Stimulated activated CD8-positive, alpha-beta memory T cell treated with anti-CD3 and anti-CD28 coated beads, Interleukin-2, amount 100 ng/mL, for 1 hour (primary cell): ENCODE measurements at places on chromosomes 1 and 21.

DNA sequence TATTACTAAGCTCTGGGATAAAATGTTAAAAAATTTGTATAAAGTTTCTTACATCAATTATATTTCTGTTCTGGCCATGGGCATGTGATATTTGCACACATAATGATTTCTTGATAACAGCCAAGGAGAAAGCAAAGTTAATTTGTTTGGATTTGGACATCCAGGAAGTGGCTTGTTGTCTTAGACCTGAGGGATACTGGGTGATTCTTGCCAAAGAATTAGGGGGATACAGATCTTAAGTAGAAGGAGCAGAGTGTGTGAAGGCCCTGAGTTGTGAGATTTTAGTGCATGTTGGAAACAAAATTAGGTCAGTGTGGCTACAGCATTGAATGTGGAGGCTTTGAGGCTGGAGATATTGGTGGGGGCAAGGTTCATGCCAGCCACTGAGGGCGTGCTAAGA lies 65.6 kb downstream of the NCAM2 start:
- no peak for DNase-seq

DNA sequence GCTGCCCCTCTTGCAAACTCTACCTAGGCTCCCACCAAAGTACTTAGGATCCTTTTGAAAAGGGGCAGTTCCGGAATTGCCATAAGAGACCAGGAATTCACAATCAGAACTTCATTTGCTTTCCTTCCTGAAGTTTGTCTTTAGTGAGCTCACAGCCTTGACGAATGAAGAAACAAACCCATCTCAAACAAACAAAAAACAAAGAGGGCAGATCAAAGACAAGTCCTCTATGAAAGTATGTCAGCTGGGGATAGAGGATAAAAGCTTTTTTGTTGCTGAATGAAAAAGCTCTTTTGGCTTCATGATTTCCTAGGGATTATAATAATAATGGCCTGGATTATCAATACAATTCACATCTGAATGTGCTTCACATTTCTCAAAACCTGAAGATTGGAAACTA lies 357.9 kb upstream of the DUSP10 start:
- DNase-seq: no peak

DNA sequence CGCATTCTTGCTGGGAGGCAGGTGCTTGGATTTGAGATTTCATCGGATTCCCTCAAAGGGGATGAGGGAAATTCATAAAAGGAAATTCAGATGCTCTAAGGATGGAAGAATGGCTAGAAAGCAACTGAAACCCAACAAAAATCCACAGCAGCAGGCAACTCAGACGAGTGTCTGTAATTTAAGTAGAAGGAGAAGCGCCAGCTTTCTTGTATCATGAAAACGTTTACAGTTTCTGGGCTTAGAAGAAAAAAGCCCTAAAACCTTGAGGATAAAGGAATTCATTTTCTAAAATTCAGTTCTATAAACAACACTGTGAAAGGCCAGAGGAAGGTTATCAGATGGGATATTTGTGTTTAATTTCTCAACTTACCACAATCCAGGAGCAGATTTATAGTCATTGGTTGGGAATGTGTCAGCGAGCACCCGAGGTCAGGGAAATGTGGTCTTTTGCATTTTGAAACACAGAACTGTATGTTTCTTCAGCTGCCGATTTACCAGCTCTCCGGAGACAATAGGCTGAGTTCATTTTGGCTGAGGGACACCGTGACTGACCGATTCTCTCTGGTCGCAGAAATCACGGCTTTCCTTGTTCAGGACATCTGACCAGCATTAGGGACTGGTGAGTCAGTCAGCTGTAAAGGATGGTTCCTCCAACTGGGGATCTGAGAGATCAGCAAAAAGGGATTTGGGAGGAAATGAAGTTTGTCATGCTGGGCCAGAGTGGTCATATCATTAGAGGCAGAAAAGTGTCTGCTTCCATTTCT lies 111.6 kb upstream of the ERRFI1 start:
- DNase-seq: no peak

DNA sequence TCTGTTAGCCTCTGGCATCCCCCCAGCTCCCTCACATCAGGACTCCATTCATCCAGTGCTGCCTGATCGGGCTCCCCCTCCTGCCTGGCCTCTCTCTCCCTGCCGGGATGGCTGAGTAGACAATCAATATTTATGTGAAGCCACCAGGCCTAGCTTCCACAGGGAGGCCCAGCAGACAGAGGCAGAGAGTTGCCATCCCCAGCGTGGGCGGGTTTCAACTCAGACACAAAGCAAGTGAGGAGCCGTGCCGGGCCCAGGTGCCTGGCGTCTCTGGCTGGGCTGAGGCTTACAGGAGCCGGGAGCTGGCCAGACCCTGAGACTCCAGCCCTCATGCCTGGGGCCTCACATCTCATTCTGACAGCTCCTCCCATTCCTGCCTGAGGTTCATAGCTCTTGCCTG lies 34.5 kb upstream of the ATP2B4 start:
- DNase-seq: no peak

- no peak for DNase-seq
Observed at GRCh38 chr1:38991638-38992411, 749 bp downstream of the AKIRIN1 start.

GRCh38 chr1:6528492-6528891 lies 25.8 kb downstream of the NOL9 start:
- no peak for DNase-seq

DNA sequence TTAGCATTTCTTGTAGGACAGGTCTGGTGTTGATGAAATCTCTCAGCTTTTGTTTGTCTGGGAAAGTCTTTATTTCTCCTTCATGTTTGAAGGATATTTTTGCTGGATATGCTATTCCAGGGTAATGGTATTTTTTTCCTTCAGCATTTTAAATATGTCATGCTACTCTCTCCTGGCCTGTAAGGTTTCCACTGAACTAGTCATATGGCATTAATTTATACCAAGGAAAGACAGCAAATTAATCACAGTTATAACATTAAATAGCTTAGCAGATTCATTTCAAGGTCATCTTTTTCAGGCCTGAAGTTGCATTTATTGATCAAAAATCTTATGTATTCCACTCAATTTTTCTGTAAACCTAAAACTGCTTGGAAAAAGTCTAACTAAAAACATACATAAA lies 54.9 kb downstream of the AK5 start:
- DNase-seq: no peak

- no peak for DNase-seq
Observed at GRCh38 chr1:5943343-5944124, 48.7 kb downstream of the NPHP4 start.

DNA sequence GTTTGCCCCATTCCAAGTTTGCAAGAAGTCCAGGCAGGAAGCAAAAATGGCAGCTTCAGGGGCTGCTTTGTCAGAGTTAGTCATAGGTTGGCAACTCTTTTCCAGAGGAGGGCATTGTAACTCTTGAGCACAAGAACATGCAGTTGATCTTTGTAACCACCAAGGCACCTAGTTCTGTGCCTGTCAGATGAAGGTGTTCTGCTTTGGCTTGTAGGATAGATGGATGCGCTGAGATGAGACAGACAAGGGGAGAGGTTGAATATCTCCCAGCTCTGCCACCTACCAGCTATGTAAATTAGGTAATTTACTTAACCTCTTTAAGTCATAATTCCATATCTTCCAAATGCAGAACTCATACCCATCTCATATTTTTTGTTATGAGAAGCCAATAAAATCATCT lies 89.3 kb downstream of the ZNF648 start:
- no peak for DNase-seq

- no peak for DNase-seq
Observed at GRCh38 chr1:21335088-21335691, 44.9 kb upstream of the ECE1 start.

DNA sequence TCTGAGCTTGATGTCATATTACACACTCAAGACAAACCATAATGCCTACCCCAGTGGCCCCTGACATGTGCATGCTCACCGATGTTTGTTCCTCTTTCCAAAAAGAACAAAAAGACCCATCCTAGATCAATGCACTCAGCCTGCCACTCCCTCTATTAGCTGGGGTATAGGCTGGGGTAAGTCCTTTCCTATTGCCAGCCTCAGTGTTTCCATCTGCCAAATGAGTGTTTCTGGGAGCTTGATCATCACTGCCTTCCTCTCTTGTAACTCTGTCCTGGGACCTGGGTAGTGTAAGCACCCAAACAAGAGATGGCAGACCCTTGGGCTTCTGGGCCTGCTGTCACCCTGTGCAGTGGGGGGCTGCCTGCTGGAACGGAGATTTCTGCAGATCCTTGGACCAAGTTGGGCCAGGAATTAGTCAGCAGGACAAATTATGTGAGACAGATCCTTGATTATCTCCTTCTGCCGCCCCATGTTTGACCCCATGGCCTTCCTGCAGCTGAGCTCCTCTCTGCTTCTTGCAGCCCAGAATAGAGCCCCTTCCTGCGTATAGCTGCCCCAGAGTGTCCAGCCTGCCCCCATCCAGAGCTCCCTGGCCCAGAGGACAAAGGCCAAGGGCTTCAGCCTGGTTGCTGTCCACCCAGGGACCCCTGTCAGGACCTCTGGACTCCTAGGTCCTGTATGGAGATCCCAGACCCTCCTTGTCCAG lies 31.5 kb upstream of the LRP8 start:
- no peak for DNase-seq

DNA sequence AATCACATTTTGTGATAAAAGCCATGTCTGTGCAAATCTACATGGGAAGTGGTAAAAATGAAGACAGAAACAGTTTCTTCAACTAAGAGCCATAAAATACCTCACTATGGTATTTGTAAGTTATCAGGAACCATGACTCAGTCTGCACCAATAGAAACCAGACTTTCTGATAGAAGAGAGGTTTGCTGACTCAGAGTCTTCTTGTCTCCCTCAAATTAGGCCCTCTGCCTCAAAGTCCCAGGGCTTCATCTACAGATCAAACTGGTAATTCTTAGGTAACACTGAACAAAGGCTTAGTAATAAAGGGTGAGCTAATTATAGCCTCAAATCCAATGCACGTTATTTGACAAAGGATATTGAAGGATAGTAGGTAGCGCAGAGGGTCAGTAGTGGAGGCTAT lies 30.9 kb upstream of the SSX2IP start:
- DNase-seq: no peak
